GM23248 (cell line): ENCODE measurements at places on chromosomes 3 and 15. TPM values are rescaled to one million over a fixed set of nuclear protein-coding genes. Genes with fewer than 3 reads are reported as not detected.

GRCh38 chr3:49930168-49930690 lies 618 bp upstream of the MON1A start:
- peak; percentile 69 for DNase-seq

DNA sequence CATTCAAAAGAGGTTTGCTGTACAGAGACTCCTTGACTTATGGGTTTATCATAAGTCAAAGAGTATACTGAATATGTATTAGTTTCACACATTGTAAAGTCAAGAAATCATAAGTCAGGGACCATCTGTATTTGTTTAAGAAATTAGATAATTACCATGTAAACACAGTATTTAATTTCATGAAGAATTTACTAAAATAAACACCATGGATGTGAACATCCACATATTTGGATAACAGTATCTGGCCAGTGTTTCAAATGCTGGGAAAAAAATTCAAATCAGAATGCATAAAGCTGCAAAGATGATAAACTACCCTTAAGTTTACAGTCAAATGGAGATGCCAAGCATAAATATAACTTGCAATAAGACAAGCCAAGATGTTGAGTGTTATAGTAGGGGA lies 17.0 kb downstream of the MYNN start:
- DNase-seq: no peak

Gene IL17RB
- total RNA-seq: not detected in 2 replicates

DNA sequence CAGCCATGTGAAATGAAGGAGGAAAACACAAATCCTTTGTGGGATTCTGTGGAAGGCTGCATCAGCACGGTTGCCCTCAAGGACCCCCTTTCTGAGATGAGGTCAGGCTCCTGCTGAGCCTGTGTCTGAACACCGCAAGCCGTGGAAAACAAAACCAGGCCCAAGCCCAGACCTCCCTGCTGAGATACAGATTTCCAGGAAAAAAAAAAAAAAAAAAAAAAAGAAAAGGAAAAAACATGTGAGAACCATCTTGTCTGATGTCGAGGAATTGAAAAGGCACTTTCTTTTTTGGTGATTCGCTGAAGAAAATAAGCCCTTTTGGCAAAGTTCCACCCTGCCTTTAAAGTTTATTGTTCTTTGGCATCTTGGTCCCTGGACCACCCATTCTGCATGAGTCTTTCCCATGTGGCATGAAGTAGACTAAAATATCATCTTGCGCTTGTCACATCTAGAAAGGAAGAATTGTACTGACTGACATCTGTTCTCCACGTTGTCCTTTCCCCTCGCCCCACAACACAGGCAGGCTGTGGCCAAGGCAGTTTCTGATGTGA lies 117.6 kb downstream of the CHST2 start:
- DNase-seq: peak; percentile 8

Gene CORO2B
- total RNA-seq: 7.6 and 7.7 TPM in 2 replicates

Gene CFAP20DC
- 1.9 and 8.2 TPM in 2 replicates for total RNA-seq

- no peak for DNase-seq
These were observed 10.0 kb upstream of the RAB43 start for GRCh38 chr3:129131465-129132088.

- DNase-seq: no peak
These were observed 91.8 kb upstream of the PLXNA1 start for GRCh38 chr3:126891141-126891540.

- peak; percentile 99 for DNase-seq
These were observed 37.6 kb downstream of the TRA2B start for GRCh38 chr3:185900228-185900627.

- DNase-seq: no peak
These were observed 1074.6 kb downstream of the FHIT start for GRCh38 chr3:60176614-60177013.

DNA sequence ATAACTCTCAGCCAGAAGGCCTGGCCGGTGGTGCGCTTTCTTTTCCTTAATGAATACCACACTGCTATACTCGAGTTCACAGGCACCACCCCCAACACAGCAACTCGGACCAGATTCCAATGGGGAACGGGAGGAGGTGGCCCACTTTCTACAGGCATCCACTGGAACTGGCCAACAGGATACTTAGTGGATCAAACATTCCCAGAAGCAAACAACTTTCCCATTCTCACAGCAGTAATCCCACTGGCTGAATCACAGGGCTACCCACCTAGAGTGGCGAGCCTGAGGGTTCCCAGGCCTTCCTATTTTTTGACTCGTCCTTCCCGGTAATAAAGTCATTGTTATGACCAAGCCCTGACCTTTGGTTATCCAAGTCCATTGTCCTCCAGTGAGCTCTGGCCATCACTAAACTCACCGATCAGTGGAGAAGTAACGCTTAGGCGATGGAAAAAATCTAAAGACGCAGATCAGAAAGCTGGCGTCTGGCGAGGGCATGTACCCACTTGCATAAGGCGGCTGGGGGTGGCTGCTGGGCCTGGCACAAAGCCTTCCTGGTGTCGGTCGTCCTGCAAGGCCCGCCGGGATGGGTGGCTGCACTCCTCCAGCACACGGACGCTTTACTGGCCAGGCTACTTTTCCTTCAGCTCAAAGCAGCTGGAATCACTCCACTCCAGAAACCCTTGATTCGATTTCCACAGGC lies 1.2 kb downstream of the EOGT start:
- DNase-seq: peak; percentile 81

Gene CHRNA3
- total RNA-seq: not detected in 2 replicates

Gene LARP6
- total RNA-seq: 110 and 119 TPM in 2 replicates

DNA sequence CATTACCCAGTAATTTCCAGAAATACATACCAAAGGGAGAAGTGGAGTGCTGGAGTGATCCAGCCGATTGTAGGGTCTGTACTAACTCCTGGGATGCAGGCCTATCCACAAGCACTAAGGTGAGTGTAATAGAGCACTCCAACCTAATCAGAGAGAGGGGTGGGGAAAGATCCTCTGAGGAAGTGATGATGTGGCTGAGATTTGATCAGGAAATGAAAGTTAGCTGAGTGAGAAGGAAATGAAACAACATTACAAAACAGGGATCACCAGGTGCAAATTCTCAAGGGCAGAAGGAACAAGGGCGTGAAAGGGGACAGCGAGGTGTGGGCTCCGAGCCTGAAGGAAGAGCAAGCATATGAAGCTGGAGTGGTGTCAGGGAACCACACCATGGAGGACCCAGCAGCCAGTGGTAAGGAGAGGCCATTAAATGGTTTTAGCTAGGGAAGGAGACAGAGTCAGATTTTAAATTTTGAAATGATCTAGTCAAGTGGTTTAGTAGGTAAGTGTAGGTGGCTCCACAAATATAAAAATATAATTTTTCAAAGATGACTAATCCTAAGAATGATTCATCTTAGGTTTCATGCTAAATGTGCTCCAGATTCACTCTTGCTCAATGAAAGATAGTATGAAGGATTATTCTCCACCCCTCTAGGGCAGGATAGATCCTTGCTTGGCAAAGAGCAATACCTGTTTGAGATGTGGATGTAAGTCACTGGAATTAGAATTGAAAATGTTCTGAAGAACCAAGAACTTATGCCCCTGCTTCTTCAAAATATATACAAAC lies 348.7 kb downstream of the TBL1XR1 start:
- peak; percentile 38 for DNase-seq

Gene DNAH12
- 0.54 TPM in 1 of 2 replicates, not detected in the other for total RNA-seq

Gene ATXN7
- total RNA-seq: 3.9 and 6.6 TPM in 2 replicates

Gene SLC35G2
- 9.4 and 11.6 TPM in 2 replicates for total RNA-seq

DNA sequence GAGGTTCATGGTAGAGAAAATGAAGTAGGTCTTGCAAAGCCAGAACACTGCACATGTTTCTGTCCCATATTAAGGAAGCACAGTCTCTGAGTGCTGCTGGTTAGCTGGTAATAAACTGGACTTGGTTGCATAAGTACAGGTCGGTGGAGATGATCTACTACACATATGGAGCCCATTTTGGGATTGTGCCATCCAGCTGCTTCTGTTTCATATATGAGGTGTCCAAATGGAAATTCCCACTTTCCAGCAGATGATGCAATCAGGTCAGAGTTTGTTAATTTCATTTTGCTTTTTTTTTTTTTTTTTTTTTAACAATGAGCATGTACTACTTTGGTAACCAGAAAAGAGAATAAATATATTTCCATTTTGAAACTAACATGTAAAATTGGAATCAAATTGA lies 122.6 kb downstream of the SATB1 start:
- DNase-seq: peak; percentile 76

GRCh38 chr15:35929740-35930444 lies 383.9 kb upstream of the DPH6 start:
- no peak for DNase-seq

DNA sequence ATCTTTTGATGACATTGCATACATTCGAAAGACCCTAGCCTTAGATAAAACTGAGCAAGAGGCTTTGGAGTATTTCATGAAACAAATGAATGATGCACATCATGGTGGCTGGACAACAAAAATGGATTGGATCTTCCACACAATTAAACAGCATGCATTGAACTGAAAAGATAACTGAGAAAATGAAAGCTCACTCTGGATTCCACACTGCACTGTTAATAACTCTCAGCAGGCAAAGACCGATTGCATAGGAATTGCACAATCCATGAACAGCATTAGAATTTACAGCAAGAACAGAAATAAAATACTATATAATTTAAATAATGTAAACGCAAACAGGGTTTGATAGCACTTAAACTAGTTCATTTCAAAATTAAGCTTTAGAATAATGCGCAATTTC lies 16.7 kb downstream of the KCNMB3 start:
- DNase-seq: no peak

- DNase-seq: no peak
These were observed 74.9 kb upstream of the NSMCE3 start for GRCh38 chr15:29344474-29344873.

Gene C2CD4A
- not detected in 2 replicates for total RNA-seq

GRCh38 chr15:99511866-99512661 lies 53.7 kb upstream of the MEF2A start:
- DNase-seq: peak; percentile 44

Gene TMEM212
- total RNA-seq: not detected in 2 replicates
